A549 treated with CpdA at 1 μM for 4 hours (cell line): ENCODE measurements at places on chromosomes 11 and 22. TPM values are rescaled to one million over a fixed set of nuclear protein-coding genes. Genes with fewer than 3 reads are reported as not detected.

Gene SHANK3
- total RNA-seq, result 2.6 to 5.3 TPM (median 3.9 TPM) in 5 replicates

Gene SLC17A6
- total RNA-seq, result not detected in 5 replicates

Gene PHLDB1
- 9.0 to 11.4 TPM (median 10.1 TPM) in 5 replicates for total RNA-seq

Gene KRTAP5-10
- total RNA-seq, result not detected in 5 replicates

Gene OVOL1
- 0.02 to 0.08 TPM (median 0.06 TPM) in 3 of 5 replicates, not detected in the others for total RNA-seq

Gene SCYL1
- 49.8 to 64.2 TPM (median 61.8 TPM) in 5 replicates for total RNA-seq

Gene IFITM10
- 0.79 to 1.9 TPM (median 1.0 TPM) in 5 replicates for total RNA-seq

Gene UPK3A
- not detected in 5 replicates for total RNA-seq
